ENCODE measurements at places on chromosomes 6 and 20.
A peak's percentile ranks its signal among the peaks of the same experiment; 100 is the strongest.

GRCh38 chr20:50837532-50838321, 42.9 kb downstream of the BCAS4 start:
- no peak for DNase-seq

- DNase-seq: no peak
Measured at GRCh38 chr6:28429781-28430180, 13.5 kb downstream of the ZSCAN23 start.

DNA sequence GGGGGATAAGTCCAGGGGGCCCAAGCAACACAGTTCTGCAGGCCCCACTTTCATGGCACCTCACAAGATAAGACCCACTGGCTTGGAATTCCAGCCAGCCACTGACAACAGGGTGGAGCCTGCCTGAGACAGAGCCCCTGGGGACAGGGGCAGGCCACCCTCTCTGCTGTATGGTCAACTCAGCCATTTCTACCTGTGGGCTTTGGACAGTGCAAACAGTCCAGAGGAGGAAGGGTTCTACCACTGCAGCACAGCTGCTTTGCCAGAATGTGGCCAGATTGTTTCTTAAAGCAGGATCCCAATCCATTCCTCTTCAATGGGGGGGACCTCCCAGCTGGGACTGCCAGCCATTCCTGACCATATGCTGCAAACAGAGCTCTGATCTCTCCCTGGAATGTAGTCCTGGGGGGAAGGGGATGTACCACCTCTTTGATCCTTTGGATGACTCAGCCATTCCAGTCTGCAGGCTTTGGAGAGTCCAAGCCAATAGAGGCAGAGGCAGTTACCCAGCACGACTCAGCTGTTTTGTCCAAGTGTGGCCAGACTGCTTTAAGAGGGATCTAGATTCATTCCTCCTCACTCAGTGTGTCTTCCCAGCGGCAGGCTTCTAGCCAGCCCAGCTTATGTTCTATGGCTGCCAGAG, 842.2 kb downstream of the EPHA7 start:
- no peak for DNase-seq

GRCh38 chr6:109298605-109299264, 83.5 kb downstream of the CD164 start:
- no peak for DNase-seq

- DNase-seq: no peak
Measured at GRCh38 chr6:166274739-166275370, 33.3 kb downstream of the PRR18 start.

DNA sequence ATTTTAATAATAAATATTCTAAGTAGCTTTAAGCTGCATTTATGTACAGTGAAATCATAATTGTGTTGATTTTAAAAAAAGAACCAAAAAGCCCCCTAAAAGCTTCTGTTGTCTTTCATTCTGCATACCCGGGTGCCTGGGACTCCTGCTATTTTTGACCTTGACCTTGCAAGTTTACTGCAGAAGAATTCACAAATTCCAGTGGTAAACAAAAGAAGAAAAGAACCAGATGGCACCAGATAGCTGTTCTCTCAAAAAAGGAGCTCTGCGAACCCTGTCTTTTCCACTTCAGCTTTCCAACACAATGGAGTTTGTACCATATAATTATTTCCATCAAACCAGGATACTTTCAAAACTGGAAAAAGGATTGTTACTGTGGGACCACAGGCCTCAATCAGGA, 363.3 kb downstream of the SMOC2 start:
- no peak for DNase-seq

DNA sequence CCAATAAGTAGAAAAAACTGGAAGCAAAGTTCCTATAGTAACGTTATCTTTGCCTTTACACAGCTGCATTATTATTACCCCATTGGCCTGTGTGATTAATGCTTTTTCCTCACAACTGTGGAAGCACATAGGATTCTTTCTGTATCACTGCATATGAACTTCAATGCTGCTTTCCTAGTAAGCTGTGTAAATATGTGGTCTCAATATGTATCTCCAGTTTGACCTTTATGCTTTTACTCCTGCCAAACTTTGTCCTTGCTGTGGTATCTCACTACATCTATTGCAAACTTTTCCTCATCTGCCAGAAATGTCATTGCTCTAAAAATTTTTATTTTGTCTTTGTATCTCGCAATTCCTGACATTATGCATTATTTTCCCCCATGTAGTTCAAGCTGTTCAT, 168.6 kb downstream of the ZFAND3 start:
- no peak for DNase-seq

DNA sequence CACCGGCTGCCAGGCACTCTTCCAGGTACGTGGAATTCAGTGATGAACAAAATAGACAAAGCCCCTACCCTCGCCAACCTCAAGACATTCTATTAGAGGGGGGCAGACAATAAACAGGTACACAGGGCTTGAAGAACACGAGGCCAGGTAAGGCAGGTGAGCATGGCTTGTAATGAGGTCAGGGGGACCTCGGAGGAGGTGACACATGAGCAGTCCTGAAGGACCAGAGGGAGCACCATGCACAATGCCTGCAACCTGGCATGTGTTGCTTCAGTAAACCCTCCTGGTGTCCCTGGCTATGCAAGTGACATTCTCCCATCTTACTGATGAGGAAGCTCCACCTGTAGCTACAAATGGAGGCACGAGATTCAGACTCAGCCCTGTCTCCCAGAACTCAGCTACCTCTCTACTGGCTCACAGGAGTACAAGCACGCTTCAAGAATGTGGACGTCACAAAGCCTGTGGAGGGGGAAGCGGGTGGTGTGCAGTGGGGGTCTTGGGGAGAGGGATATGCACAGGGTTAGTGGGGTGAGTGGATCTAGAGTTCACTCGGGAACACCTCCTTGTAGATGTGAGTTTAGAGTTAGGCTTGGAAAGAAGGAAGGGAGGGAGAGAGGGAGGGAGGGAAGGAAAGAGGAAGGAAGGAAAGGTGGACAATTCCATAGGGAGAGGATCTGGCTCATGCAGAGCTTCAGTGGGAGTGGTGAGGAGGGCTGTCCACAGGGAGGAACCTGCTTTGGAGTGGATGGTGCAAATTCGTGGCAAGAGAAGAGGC, 7.6 kb upstream of the MAPK13 start:
- DNase-seq: no peak

DNA sequence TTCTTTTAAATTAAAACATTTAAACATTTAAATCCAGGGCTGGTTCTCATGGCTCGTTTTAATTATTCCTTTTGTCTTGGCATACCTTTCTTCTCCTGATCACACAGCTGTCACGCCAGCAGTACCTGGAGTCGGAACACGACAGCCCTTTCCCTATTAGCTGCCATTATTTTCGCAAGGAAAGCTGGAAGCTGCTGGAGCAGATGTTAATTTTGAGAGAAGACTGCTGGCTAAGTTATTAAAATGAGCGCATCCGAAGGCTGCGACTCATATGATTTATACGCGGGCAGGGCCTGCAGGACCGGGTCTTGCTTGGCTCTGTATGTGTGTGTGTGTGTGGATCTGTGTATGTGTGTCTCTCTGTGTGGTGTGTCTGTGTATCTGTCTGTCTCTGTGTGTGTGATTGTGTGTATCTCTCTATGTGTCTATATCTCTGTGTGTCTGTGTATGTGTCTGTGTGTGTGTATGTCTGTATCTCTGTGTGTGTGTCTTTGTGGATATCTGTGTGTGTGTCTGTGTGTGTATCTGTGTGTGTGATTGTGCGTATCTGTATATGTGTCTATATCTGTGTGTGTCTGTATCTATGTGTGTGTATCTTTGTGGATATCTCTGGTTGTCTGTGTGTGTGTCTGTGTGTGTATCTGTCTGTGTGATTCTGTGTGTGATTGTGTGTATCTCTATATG, 191.5 kb downstream of the CDH4 start:
- DNase-seq: no peak

GRCh38 chr6:76397966-76398365, 325.5 kb upstream of the IMPG1 start:
- no peak for DNase-seq

GRCh38 chr6:151475653-151476523, 17.9 kb upstream of the CCDC170 start:
- DNase-seq: peak; percentile 30

DNA sequence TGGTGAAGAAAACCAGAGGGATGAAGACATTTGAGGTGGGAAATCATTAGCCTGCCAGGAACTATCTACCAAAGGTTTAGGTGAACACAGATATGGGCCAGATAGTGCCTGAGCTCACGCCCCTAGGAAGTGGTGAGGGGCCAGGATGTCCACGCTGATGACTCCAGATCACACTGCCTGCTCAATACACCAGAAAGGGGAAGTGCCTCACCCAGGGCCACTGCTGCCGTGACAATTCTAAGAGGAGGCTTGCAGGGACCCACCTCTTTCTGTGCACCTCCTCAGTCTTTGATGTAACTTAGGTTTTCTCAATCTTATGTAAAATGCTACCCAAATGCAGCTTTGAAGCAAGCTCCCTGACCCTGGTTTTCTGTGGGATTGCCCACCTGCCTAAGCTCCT, 5.4 kb upstream of the RAB44 start:
- DNase-seq: no peak

DNA sequence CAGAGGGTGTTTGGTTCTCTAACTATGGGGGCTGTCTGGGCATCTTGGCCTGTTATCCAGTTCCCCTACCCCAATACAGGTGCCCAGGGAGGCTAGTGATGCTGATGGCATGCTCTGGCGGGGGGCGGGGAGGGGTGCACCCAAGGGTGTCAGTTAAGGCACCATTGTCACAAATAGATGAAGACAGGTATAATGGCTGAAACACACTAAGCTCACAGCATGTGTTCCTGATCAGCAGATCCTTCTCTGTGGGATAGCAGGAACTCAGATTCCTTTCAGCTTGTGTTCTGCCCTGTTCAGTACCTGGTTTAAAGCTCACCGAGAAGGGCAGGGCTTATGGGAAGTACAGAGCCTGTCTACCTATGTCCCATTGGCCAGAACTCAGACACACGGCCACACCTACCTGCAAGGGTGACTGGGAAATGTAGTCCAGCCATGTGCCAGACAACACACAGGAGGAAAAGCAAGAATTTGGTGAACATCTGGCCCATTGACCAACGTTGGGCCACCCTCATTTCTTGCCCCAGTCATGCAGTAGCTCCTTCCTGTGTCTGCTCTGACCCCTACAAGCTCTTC, 3.4 kb upstream of the RSPO4 start:
- peak; percentile 4 for DNase-seq

GRCh38 chr6:163998496-163998895, 584.0 kb downstream of the QKI start:
- no peak for DNase-seq

DNA sequence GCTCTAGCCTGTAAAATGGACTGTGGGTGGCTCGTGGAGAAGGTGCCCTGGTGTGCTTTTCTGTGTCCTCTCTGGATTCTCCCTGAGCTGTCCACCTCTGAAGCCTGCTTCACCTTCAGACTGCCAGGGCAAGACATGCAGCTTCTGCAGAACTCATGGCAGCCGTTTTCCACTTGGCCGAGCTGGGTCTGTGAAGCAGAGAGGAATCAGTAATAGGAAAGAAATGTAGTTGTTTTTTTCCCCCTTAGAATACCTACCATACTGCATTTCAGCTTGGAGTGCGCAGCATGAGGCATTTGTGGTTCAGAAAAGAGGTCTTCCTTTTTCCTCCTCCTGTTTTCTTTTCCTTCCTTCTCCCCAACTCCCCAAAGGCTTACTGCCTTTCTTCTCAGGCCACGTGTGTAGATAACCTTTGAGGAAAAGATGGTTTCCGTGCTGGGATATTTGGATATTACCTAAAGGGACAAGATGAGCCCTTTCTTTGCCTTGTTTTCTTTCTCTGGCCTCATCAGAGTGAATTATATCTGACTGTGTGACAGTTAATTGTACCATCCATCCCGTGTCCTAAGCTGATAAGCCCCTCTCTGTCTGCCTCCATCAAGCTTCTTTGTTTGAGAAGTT, 39.4 kb downstream of the RREB1 start:
- DNase-seq: no peak

DNA sequence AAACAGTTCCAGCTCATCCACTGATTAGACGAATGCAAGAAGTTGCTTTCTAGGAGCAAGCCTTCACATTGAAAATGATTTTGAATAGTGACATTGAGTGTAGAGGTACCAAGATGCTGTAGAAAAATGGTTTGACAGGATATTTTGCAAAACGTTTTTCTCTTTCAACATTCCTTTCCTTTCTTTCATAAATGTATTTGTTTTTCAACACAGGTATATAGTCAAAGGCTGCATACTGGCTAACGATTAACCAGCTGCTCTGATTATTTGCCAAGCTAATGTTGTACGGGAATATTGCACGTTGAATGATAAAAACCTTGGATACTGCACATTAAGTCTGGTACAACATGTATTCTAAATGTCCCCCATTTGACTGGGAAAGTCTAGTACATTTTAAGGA, 78.8 kb upstream of the TENT5A start:
- no peak for DNase-seq

- no peak for DNase-seq
Measured at GRCh38 chr20:61482056-61482887, 230.2 kb downstream of the CDH4 start.

DNA sequence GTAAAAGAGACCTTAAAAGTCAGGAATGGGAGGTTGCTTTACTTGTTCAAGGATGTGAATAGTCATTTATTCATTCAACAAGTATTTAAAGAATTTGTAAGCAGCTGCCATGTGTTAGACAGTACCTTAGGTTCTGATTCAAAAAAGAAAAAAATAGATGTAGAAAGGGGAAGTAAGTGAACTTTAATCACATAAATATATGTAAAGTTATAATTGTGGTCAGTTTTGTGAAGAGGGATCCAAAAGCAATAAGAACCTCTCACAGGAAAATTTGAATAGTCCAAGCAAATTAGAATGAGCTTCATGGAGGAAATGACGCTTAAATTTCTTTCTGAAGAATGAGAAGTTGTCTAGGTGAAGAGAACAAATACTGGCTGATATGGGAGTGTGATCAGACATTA, 596.1 kb upstream of the CITED2 start:
- DNase-seq: no peak

GRCh38 chr6:27178407-27178730, 69.1 kb upstream of the PRSS16 start:
- no peak for DNase-seq

GRCh38 chr6:35489995-35490791, 6.7 kb downstream of the TEAD3 start:
- DNase-seq: no peak

- no peak for DNase-seq
Measured at GRCh38 chr20:40641202-40641601, 47.8 kb downstream of the MAFB start.

GRCh38 chr6:62298745-62299392, 12.8 kb upstream of the KHDRBS2 start:
- no peak for DNase-seq

GRCh38 chr6:163950159-163950558, 535.6 kb downstream of the QKI start:
- no peak for DNase-seq

DNA sequence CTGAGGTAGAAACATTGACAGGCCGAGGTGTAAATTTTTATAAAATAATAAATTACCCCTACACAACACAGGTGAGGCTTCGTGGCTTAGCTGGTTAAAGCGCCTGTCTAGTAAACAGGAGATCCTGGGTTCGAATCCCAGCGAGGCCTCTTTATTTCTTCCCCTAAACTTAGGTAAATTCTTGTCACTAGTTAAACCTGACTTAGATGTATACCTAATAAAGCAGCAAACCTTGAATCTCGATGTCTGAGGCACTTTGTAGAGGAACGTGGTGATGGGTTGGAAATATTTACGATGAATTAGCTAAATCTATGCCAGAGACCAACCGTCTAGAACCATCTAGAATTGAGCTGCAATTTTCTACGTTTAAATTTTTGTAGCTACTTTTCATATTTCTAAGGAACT, 185.6 kb downstream of the OR2B2 start:
- no peak for DNase-seq
